Activated T-cell treated with anti-CD3 and anti-CD28 coated beads for 1 hour (primary cell): ENCODE measurements at places on chromosomes 16 and 17.

DNA sequence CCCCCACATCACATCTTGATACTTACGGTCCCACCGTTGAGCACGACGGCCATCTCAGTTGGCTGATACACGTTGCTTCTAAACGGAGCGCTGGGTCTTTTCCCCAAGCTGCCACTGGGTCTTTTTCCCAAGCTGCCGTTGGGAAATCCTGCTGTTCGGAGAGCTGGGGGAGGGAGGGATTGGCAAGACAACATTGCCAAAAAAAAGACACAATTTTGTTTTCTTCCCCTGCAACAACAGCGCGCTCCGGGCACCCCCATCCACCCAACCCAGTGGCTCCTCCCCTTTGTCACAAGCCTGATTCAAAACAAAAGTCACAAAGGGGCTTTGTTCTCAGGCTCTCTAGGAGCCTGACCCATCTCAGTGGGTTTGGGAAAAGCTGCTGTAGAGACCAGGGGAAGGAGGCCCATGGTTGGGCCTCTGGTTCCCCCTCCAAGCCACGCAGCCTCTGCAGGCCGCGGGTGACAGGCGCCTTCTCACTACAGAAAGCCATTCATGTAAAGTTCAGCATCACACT, 22.8 kb downstream of the GPRC5B start:
- no peak for DNase-seq

- no peak for DNase-seq
Measured at GRCh38 chr17:64406321-64407200, 15.9 kb upstream of the PECAM1 start.

- no peak for DNase-seq
Measured at GRCh38 chr17:76394166-76394565, 9.8 kb downstream of the SPHK1 start.

DNA sequence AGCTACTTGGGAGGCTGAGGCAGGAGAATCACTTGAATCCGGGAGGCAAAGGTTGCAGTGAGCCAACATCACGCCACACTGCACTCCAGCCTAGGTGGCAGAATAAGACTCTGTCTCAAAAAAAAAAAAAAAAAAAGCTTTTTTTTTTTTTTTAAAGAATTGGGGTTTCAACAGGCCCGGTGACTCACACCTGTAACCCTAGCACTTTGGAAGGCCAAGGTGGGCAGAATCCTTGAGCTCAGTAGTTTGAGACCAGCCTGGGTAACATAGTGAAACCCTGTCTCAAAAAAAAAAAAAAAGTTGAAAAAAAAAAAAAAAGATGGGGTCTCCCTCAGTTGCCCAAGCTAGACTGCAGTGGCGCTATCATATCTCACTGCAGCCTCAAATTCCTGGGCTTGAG, 6.6 kb upstream of the HEXIM2 start:
- no peak for DNase-seq

DNA sequence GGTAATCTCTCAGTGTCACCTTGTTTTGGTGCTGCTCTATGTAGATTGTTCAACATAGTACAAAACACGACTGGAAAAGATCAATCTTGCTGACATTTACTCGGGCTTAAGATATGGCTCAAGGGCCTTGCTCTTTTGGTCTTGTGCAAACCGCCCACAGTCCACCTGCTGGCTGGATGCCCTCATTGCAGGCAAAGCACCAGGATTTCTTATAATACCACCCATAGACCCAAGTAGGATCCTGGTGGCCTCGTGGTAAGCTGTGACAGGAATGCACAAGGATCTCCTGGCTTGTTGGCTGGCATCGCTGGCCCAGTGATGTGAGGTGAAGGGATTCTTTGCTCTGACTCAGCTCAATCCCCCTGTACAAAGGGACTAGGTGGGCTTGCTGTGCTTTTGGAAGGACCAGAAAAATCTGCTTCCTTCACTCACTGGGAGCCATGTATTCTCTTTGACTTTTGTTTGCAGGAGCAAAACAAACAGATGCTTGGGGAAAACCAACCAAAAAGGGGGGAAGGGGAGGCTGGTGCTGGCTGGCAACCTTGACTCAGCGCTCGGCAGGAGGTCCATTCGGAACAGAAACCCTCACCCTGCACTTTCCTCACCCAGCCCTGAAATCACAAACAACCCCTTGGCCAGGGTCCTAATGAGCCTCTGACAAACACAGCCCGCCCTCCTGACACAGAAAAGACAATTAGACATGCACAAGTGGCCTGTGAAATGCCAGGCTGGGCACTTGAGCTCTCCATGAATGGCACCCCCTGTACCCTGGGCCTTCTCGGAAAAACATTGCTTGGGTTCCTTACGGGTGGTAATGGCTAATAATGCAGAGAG, 36.6 kb upstream of the MED9 start:
- peak; percentile 72 for DNase-seq

DNA sequence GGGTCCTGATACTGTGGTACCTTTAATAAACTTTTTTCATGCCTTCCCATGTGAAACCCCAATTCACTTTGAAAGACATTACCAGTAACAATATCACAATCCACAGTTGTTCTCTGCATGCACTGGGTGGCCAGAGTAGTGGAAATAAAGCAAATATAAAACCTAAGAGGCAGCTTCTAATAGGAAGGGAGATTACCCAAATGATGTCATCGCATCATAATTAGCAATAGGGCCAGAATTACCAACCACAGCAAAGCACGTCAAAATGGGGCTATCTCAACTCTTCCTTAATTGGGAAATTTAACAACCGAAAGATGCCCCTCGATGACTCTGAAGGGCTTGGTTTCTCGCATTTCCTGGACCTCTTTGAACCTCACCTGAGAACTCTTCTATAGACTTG, 224.8 kb downstream of the GRIN2A start:
- no peak for DNase-seq

GRCh38 chr17:29005936-29006511, at the start of gene SEZ6:
SEZ6 (minus strand) TSS chr17:29006033; CDS start chr17:29005869, 164 bp downstream.
- DNase-seq: peak; percentile 45

DNA sequence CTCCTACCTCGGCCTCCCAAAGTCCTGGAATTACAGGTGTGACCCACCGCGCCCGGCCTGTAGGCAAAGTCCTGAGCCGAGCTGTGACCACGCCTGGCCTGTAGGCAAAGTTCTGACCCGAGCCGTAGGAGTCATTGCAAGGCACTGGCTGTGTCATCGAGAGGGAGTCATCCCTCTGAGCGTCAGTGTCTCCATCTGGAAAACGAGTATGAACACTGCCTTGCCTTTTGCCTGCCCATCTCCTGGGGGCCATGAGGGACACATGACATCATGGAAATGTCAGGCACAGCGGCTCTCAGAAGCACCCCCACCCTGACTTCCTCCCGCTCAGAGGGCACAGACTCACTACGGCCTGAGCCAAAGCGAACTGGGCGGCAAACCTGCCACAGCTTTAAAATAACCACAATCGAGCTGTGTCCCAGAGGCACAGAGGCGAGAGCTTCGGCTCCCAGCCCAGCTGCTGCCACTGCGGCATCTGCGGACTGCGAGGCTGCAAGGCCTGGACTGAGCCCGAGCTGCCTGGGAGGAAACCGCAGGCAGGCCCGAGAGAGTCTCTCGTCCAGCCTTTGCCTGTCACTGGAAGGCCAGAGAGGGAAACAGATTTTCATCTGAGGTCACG, 50.8 kb downstream of the RPH3AL start:
- DNase-seq: no peak

GRCh38 chr16:70777973-70778406, 23.0 kb downstream of the VAC14 start:
- no peak for DNase-seq

GRCh38 chr17:40097931-40098845, 2.2 kb downstream of the NR1D1 start:
- DNase-seq: no peak

GRCh38 chr16:60681043-60681442, 1355.2 kb downstream of the CDH8 start:
- DNase-seq: no peak

- no peak for DNase-seq
Measured at GRCh38 chr17:1173432-1174262, 6.1 kb downstream of the ABR start.

GRCh38 chr17:33732116-33732515, 439.0 kb upstream of the ASIC2 start:
- DNase-seq: no peak

GRCh38 chr17:38798614-38799500, 499 bp downstream of the PIP4K2B start:
- DNase-seq: peak; percentile 37

GRCh38 chr17:8857919-8858318, 9.6 kb downstream of the PIK3R6 start:
- no peak for DNase-seq

- DNase-seq: no peak
Measured at GRCh38 chr16:49994006-49994405, 31.0 kb upstream of the CNEP1R1 start.

DNA sequence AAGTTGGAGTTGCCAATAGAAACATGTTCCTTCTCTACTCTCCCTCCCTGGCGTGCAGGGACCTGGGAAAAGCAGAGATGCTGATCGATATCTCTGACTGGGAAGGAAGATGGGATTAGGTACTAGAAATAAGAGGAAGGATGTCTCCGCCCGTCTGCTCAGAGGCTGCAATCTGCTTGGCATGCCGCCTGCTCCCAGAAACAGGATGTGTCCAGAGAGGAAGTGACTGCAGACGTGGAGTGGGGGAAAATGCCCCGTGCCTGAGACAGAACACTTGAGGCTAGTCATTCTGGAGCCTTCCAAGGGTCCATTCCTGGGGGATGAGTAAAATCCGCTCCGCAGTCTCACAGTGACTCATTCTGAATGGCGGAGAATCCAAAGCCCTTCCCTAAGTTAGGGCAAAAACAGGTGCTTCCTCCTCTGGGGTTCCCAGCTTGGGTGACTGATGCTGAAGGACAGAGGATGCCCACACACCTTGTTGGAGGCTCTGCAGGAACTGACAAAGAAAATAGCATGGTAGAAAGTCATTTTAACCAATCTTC, 45.0 kb upstream of the SMURF2 start:
- DNase-seq: no peak

DNA sequence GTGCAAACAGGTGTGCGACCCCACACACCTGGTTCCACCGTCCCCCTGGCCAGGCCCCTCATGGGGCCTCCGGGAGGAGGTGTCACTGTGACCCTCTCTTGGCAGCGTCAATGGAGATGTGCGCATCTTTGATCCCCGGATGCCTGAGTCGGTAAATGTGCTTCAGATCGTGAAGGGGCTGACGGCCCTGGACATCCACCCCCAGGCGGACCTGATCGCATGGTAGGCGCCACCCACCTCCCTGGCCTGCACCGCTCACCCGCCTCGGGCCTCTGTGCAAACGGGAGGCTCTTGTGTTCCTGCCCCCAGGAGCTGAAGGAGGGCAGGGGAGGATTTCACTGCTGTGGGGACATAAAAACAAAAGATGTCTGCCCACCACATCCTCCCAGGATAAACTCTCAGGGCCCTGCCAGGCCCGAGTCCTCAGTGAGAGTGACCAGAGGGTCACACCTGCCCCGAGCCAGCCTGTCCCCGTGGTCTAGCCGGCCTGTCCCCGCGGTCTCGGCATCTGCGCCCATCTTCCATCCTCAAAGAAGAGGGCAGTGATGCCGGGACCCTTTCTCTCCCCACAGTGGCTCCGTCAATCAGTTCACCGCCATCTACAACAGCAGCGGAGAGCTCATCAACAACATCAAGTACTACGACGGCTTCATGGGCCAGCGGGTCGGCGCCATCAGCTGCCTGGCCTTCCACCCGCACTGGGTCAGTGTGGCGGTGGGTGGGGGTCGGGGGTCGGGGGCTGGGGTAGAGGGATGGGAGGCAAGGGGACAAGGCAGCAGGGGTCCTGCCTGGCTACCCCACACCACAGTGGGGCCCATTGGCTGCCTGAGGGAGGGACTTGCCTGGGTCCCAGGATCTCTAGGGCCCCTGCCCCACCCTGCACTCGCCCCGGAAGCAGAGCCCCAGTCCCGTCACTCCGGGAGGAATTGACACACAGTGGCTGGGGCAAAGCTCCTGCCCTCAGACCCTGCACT, 29.0 kb upstream of the CHMP6 start:
- DNase-seq: no peak

GRCh38 chr17:5050278-5050677, 15.1 kb upstream of the SLC52A1 start:
- no peak for DNase-seq

DNA sequence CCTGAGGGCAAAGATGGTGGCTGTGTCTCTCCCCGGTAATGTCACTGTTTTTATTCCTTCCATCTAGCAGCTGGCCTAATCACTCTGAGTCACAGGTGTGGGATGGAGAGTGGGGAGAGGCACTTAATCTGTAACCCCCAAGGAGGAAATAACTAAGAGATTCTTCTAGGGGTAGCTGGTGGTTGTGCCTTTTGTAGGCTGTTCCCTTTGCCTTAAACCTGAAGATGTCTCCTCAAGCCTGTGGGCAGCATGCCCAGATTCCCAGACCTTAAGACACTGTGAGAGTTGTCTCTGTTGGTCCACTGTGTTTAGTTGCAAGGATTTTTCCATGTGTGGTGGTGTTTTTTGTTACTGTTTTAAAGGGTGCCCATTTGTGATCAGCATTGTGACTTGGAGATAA, 5.5 kb upstream of the RAPGEFL1 start:
- no peak for DNase-seq

- no peak for DNase-seq
Measured at GRCh38 chr16:30533748-30534367, 800 bp downstream of the ZNF747 start.

DNA sequence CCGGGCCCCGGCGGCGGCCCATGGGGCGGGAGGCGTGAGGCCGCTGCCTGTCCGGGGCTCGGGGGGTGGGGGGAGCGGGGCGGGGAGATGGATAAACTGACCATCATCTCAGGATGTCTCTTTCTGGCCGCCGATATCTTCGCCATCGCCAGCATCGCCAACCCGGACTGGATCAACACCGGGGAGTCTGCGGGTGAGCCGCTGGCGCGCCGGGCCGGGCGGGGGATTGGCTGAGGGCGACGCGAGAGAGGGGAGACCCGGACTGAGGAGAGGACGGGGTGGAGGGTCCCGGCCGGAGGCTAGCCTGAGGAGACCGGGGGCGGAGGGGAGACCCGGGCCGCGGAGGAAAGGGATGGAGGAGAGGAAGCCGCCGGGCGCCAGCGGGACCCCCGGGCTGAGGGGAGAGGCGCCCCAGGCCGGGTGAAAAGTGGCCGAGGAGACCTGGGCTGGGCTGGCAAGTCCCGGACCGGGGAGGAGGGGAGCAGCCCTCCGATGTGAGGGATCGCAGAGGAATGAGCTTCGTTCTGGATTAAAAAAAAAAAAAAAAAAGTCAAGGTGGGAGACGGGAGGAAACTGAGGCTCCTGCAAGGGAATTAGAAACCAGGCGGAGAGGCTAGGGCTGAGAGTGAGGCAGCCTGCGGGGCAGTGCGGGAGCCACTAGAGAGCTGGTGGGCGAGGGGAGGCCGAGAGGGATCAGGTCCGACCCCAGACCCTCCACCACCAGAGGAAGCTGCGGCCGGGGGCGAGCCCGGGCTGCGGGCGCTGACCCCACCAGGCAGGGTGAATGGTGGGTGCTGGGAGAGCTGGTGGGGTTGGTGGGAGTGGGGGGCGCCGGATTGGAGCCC, 526 bp downstream of the MOSMO start:
- DNase-seq: no peak
